ENCODE measurements at places on chromosomes 2 and 18.

GRCh38 chr2:45273412-45274249 lies 264.4 kb upstream of the SIX2 start:
- no peak for DNase-seq

- no peak for DNase-seq
These were observed 5.2 kb upstream of the SIGLEC15 start for GRCh38 chr18:45820106-45820745.

- DNase-seq, result no peak
These were observed 44.3 kb downstream of the NTSR2 start for GRCh38 chr2:11625671-11626070.

DNA sequence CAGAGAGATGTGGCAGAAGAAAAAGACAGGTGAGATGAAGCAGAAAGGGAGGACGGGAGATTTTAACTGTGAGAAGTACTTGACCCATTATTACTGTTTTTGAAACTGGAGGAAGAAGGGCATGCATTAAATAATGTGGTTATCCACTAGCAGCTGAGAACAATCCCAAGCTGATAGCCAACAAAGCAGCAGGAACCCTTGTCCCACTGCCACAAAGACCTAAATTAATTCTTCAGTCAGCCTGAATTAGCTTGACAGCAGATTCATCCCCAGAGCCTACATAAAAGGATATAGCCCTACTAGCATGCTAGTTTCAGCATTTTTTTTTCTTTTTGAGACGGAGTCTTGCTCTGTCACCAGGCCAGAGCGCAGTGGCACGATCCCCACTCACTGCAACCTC lies 19.5 kb upstream of the REG3A start:
- no peak for DNase-seq

DNA sequence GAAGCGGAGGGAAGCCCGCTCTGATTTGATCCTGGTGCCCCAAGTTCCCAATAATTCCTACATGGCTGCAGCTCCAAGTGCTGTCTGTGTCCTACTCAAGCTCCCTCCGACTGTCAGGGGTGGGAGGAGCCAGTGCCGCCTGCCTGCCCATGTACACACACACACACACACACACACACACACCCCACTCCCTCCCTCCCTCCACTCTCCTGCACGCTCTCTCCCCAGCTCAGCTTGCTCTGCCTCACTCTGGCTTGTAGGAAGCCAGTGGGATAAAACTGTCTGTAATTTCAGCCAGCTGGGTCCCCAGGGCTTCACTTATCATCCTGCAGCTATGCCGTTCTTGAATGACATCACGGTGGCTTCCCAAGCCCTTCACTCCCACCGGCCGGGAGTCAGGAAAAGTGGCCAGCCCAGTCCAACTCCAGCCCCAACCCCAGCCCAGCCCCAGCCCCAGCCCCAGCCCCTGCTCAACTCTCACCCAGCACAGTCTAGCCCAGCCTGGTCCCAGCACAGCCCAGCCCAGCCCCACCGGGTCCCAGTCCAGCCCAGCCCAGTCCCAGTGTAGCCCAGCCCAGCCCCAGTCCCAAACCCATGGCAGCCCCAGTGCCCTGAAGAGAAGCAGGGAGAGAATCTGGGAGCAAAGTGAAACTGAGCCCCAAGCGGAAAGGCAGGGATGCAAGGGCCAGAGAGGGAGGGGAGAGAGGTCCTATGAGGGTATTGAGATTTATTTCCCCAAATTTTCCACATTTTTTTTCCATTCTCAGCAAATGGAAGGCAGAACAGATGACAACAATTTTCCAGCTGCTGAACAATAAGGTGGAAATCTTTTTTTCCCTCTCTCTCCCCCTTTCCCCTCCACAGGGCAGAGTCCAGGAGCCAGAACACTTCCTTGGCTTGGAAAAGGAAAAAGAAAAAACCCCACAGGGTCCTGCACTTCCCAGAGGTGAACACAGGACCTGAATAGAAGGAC lies 144.0 kb downstream of the TNS1 start:
- DNase-seq, result peak; percentile 38

DNA sequence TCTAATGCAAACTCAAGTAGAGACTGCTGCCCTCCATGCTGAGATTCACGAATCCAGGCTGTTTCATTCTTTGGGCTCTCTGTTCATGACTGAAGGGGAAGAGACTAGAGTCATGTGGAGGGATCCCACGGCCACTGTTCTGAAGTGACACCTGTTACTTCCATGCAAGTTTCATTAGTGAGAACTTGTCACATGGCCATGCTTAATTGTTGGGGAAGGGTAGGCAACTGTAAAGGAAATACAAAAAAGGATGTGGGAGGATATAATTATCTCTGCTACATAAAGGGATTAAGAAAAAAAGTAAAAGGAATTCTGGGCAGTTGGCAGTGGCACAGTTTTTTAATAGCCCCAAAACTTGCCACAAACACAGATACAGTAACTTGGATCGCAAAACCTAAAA lies 28.0 kb upstream of the PSME4 start:
- no peak for DNase-seq

DNA sequence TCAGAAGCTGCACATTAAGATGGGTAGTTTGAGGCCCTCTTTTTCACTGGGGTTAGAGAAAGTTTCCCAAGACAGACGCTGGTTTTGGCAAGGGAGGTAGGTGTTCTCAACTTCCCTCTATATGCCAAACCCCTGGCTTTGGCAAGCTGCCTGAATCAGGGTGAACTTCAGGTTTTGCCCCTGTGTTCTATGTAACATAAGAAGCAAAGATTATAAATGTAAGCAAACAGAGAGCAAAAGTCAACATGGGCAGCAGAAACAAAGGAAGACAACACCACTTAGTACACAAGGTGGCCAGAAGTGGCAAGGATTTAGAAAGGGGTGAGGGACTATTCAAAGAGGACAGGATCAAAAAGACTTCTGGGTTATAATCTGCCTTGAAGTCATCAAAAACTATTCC lies 70.5 kb upstream of the TFCP2L1 start:
- DNase-seq, result no peak

GRCh38 chr2:174014011-174014698 lies 49.0 kb upstream of the SP3 start:
- DNase-seq, result no peak
